ENCODE measurements at places on chromosomes 3 and 15.
A peak's percentile ranks its signal among the peaks of the same experiment; 100 is the strongest.

- H3K4me3 ChIP-seq = no peak overlapping the region
- H3K36me3 ChIP-seq = no peaks in the 10 kb centered on the region
- no peaks in the 10 kb centered on the region for H3K4me1 ChIP-seq
- H3K27ac ChIP-seq = no peak overlapping the region
Observed at GRCh38 chr3:157029365-157029790, 130.6 kb downstream of the CCNL1 start.

DNA sequence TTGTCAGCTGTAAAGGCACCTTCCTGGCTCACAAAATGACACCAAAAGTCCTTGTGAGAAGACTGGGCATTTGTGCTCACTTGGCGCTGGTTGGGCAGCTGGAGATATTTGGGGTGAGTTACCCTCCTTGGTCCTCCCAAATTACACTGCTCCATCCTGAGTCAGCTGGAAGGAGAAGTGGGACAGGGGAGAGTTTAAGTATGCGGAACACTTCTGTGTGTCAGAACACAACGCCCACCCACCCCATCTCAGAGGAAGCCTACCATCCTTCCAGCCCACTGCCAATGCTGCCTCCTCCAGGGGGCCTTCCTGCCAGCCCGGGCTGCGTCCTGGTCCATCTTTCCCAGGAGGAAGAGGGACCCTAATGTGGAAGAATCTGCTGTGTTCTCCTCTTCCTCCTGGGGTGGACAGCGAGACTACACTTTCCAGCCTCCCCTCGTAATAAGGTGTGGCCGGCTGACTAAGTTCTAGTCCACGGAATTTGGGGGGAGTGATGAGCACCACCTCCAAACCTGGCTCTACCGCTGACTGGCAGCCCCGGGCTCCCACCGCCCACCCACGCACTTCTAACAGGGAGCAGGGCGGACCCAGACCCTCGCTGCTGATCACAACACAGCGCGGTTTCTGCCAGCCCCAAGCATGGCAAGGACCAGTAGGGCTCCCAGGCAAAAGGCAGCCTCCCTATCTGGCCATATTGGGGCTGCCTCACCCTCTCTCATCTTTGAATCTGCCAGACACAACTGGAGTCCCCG is 265.0 kb downstream of the XXYLT1 start:
- H3K4me3 ChIP-seq = no peak overlapping the region
- peaks cover 6% of the 10 kb centered on the region for H3K4me1 ChIP-seq
- H3K27ac ChIP-seq = no peak overlapping the region
- H3K36me3 ChIP-seq = no peaks in the 10 kb centered on the region

DNA sequence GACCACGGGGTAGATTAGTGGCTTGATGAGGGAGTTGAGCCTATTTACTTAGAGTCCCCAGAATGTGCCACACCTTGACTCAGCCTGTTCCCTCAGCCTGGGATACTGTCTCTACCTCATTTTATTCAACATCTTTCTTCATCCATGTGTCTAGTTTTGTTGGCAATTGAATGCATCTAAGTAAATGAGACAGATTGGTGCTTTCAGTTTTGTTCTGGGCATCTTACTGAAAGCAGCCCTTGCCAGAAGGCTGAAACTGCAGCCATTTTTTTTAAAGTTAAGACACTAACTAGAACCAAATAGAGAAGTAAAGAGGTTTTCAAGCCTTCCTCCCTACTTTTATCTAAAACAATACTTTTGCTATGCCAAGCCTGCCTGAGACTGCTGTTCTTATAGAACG is 246.8 kb downstream of the SLCO3A1 start:
- H3K4me1 ChIP-seq = no peaks in the 10 kb centered on the region
- no peak overlapping the region for H3K4me3 ChIP-seq
- no peaks in the 10 kb centered on the region for H3K27me3 ChIP-seq
- no peak overlapping the region for H3K27ac ChIP-seq

- peaks cover 7% of the 10 kb centered on the region for H3K4me1 ChIP-seq
- no peak overlapping the region for H3K4me3 ChIP-seq
- no peak overlapping the region for H3K27ac ChIP-seq
- no peak for DNase-seq
Observed at GRCh38 chr3:139113993-139114375, 69.3 kb upstream of the PRR23C start.

DNA sequence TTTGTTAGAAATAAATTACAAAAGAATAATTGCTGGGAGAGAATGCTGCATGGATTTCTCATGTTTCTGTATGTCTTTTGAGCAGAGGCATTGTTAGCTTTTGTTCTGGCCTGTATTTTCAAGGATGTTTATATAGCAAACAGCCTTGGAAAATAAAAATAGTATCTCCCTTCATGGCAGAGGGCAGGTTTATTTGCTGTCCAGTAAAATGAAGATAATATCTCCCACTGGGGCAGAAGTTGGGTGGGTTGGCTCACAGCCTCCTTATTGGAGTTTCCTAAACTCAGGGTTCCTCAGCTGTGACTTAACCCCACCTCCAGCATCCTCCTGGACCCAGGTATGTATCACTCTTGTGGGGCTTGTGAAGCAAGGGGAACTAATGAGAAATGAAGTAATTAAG is 43.7 kb upstream of the THSD4 start:
- no peaks in the 10 kb centered on the region for H3K36me3 ChIP-seq
- no peak overlapping the region for H3K27ac ChIP-seq
- no peak for DNase-seq
- H3K27me3 ChIP-seq = no peaks in the 10 kb centered on the region

- no peak for DNase-seq
- H3K4me3 ChIP-seq = no peak overlapping the region
Observed at GRCh38 chr3:27031476-27031875, 337.7 kb downstream of the NEK10 start.

GRCh38 chr3:45659661-45660566 is 29.3 kb upstream of the SACM1L start:
- H3K36me3 ChIP-seq = no peaks in the 10 kb centered on the region
- no peaks in the 10 kb centered on the region for H3K27me3 ChIP-seq
- DNase-seq = peak; percentile 97
- H3K4me1 ChIP-seq = peaks cover 24% of the 10 kb centered on the region

GRCh38 chr3:54433846-54434245 is 311.5 kb downstream of the CACNA2D3 start:
- H3K27ac ChIP-seq = no peak overlapping the region
- DNase-seq = no peak
- no peaks in the 10 kb centered on the region for H3K27me3 ChIP-seq
- H3K4me1 ChIP-seq = no peaks in the 10 kb centered on the region

- no peak overlapping the region for H3K4me3 ChIP-seq
- no peak overlapping the region for H3K27ac ChIP-seq
- no peaks in the 10 kb centered on the region for H3K36me3 ChIP-seq
- no peaks in the 10 kb centered on the region for H3K27me3 ChIP-seq
Observed at GRCh38 chr3:135637013-135637412, 328.5 kb upstream of the PPP2R3A start.

DNA sequence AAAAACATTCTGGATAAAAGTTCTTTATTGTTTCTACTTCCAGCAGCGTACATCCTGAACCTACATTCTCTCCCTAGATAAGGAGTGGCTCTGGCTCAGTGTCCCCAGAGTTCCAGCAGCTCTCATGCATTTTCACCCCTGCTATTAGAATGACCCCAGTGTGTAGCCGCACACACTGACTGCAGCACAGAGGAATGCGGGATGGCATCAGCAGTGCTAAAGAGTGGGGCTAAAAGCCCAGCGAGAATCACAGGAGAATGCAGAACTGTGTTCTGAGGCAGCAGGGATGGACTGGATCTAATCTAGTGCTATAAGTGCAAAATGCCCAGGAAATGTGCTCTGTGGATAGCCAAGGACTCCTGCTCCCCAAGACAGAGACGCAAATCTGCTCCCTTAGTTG is 66.4 kb upstream of the TJP1 start:
- no peak overlapping the region for H3K4me3 ChIP-seq
- peaks cover 17% of the 10 kb centered on the region for H3K4me1 ChIP-seq
- no peaks in the 10 kb centered on the region for H3K27me3 ChIP-seq

DNA sequence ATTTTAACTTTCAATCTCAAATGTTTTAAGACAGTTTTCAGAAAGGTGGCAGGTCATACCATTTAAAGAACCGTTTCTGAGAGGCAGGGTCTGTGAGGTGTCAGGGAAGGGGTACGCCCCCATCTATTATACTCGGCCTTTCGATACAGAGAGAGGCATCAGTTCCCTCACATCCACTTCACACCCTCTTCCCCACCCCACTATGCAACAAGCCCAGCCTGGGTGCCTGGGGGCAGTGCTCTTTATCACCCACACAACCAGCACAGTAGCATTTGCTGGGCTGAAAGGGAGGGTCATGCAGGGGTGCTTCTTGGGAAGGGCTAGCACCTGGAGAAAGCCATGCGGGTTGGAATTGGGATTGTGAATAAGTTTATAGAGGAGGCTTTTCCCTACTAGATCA is 56.0 kb upstream of the KCNMB2 start:
- no peaks in the 10 kb centered on the region for H3K27me3 ChIP-seq
- DNase-seq = no peak
- no peaks in the 10 kb centered on the region for H3K36me3 ChIP-seq
- H3K4me1 ChIP-seq = no peaks in the 10 kb centered on the region
- H3K4me3 ChIP-seq = no peak overlapping the region

- no peak overlapping the region for H3K27ac ChIP-seq
- no peaks in the 10 kb centered on the region for H3K36me3 ChIP-seq
- H3K27me3 ChIP-seq = no peaks in the 10 kb centered on the region
- H3K4me3 ChIP-seq = no peak overlapping the region
- no peaks in the 10 kb centered on the region for H3K4me1 ChIP-seq
Observed at GRCh38 chr3:145188079-145188770, 972.8 kb downstream of the PLOD2 start.

- no peaks in the 10 kb centered on the region for H3K27me3 ChIP-seq
- no peak overlapping the region for H3K4me3 ChIP-seq
- DNase-seq = peak; percentile 14
- H3K36me3 ChIP-seq = peaks cover 2% of the 10 kb centered on the region
Observed at GRCh38 chr3:188455748-188456147, 301.8 kb downstream of the LPP start.

GRCh38 chr3:50161320-50161719 is 6.2 kb downstream of the SEMA3F start:
- no peak overlapping the region for H3K27ac ChIP-seq
- peaks cover 14% of the 10 kb centered on the region for H3K36me3 ChIP-seq
- no peaks in the 10 kb centered on the region for H3K27me3 ChIP-seq
- peaks cover 52% of the 10 kb centered on the region for H3K4me1 ChIP-seq

DNA sequence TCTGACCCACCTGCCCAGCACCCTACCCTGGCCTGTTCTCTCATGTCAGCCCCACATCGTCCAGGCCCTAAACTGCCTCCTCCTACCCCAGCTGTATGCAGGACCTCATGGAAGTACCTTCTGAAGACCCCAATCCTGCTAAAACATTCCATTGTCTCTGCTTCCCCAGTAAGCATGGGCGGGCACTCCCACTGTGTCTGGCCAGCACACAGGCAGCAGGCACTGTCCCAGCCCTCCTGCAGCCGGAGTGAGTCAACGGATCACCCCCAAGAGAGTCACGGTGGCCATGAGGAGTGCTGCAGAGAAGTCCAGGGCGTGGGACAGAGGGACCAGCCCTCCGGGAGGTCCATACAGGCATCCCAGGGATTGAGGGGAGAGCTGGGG is 36.4 kb upstream of the SLCO2A1 start:
- no peak for DNase-seq
- no peak overlapping the region for H3K27ac ChIP-seq
- peaks cover 4% of the 10 kb centered on the region for H3K4me1 ChIP-seq
- peaks cover 1% of the 10 kb centered on the region for H3K27me3 ChIP-seq
- H3K36me3 ChIP-seq = no peaks in the 10 kb centered on the region
- no peak overlapping the region for H3K4me3 ChIP-seq

- no peak overlapping the region for H3K4me3 ChIP-seq
- peaks cover 6% of the 10 kb centered on the region for H3K4me1 ChIP-seq
- H3K36me3 ChIP-seq = no peaks in the 10 kb centered on the region
Observed at GRCh38 chr3:177460047-177460446, 262.8 kb upstream of the TBL1XR1 start.

Measured in IMR-90 (cell line).